Erythroblast (primary cell): ENCODE measurements at places on chromosomes 5 and 9.

GRCh38 chr5:78187172-78187571 is 107.3 kb downstream of the AP3B1 start:
- DNase-seq: no peak

DNA sequence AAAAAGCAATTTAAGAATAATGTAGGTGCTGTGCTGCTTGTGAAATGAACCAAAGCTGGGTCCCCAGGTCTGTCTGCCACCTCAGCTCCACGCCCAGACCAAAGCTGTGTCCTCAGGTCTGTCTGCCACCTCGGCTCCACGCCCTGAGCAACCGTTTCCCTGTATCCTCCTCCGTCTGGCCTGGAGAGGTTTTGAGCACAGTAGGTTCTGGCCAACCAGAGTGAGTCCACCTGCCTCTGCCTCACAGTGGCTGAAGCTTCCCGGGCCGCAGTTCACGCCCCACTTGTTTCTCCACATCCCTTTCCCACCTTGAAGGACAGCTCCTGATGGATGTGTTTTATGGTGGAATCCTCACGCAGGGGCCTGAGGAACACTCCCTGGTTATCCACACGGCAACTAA is 120.5 kb downstream of the ADAMTS2 start:
- no peak for DNase-seq

- DNase-seq: no peak
Observed at GRCh38 chr9:127076860-127077643, 45.4 kb downstream of the ANGPTL2 start.

GRCh38 chr9:4297786-4298254 is 2.0 kb downstream of the GLIS3 start:
- no peak for DNase-seq

DNA sequence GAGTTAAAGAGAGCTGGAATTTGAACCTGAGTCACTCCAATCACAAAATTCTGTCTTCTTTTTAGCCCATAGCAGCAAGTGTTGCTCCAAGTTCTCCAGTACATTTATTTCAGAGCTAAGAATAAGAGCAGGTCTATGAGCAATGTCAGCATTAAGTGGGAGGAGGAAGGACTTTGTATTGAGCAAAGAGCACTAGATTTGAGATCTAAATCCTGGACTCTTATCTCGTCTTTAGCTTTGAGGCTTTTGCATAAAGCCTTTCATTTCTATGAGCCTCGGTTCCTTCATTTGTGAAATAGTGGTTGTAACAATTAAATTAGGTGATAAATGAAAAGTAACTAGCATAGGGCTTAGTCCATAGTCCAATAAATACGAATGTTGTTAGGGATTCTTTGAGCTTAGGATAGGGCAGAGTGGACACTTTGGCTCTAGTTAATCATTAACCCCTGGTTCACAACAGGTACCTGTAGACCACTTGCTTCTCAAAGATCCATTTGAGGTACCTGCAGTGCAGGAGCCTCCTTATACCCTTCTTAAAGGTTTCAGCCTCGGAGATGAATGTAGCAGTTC is 464.1 kb upstream of the KLF4 start:
- no peak for DNase-seq

DNA sequence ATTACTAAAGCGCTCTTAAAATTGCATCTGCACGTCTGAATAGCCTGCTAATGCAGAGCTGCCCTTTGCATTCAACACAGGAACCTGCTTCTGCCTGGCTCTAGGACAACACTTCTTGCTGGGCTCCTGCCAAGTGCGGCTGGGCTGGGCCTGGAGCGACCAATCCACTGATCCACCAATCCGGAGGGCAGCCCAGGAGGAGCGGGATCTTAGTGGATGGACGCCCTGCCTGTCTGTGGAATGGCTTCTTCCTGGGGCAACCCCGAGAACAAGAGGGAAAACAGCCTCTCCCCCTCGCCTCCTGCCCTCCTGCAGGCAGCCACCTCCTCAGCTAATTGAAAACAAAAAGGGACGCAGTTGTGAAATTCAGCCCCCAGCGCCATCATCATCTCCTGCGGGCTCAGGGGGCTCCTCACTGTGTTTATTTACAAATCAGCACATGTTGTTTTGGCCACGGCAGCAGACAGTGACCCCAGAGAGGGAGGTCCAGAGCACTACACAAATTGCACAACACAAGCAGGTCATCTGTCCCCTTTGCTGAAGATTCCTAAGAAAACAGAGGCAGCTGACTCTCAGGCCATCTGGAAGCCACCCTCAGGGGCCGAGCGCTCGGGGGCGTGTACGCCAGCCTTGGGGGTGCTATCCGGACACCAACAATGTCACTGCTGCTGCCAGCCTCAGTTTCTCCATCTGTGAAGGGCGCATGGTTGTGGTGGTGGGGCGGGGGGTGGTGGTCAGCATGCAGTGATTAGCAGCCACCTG is 57.3 kb downstream of the GADD45G start:
- DNase-seq: peak; percentile 56

DNA sequence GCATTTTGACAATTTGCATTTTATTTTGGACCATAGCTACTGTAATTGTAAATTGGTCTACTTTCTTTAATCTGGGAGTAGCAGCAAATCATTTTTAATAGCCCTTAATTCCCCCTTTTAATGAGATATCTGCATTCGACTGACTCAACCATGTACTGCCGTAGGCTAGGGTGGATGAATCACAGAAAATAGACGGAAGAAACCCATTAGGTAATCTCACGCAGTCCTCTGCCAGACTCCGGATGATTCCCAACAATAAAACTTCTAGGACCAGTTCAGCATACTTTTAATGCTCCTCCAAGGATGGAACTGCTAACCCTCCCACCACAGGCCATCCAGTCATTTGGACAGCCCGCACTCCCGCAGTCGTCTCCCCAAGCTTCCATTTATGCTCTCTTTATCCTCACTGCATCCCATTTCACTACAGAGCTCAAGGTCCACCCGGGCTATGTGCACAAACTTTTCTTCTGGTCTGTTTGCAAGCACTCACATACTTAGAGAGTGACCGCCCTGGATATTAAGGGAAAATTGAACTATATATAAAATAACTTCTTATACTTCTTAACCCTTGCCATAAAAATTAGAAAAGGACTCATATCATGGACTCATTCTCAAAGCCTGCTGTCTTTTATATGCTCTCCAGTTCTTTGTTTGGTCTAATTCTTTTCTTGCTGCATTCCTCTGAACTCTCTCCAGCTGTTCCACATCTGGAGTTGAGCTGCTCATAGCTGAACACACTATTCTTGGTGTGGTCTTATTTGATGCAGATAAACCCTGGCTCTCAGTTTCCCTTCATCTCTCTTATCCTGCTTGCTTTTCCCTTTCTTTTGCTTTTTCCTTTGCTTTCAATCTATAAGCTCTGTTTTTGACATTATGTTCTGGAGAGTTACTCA is 326.6 kb downstream of the ARL15 start:
- DNase-seq: no peak

DNA sequence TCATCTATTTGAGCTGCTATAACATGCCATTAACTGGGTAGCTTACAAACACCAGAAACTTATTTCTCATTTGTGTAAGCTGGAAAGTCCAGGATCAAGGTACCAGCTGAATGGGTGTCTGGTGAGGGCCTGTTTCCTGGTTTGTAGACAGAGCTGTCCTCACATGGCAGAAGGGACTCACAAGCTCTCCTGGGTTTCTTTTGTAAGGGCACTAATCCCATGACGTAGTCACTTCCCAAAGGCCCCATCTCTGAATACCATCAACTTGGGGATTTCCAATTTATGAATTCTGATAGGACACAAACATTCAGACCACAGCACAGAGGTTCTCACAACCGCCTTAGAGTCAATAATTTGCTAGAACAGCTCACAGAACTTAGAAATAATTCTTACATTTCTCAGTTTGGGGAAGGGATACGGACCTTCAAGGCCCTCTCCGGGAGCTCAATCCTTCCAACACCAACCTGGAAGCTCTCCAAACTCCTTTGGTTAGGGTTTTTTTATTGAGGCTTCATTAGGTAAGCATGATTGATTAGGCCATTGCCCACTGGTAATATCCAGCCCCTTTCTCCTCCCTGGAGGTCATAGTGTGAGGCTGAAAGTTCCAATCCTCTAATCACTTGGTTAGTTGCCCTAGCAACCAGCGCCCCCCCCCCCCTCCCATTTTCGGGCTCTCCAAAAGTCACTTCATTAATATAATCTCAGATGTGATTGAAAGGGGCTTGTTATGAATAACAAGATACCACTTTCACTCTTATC is 7.6 kb upstream of the DNAJA1 start:
- no peak for DNase-seq

GRCh38 chr9:125942125-125942524 is 195.0 kb downstream of the PBX3 start:
- no peak for DNase-seq

DNA sequence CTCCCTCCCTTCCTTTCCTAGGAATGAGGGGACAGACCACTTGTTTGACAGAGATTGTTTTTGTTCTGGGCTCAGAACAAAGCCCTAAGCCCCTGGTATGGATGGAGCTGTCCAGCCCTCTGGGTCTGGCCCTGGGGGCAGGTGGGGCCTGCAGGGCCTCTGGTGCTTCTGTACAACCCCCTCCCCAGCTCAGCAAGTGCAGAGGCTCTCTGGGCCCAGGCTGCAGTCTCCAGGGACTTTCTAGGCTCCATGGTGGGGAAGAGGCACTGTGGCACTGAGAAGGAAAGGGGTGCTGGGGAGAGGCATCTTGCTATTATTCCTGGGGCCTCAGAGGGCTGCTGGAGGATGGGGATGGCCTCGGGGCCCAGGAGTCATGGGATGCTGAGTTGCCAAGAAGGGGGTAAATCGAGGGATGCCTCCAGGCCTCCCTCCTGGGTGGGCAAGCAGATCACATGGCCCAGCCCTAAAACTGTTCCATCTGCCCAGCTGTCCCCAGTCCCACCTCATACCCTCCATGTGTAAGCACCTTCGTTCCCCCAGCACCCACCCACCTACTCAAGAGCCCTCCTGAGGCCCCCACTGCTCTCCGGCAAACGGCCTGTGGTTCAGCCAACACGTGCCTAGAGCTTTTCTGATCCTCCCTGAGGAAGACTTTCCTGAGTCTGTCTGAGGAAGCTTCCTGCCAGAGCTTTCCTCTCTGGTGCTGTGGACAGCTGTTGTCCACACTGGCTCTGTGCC is 225.7 kb downstream of the CACNA1B start:
- DNase-seq: no peak

GRCh38 chr9:94147776-94148175 is 63.5 kb downstream of the PTPDC1 start:
- DNase-seq: no peak

GRCh38 chr9:120889606-120890271 is 12.8 kb upstream of the PHF19 start:
- no peak for DNase-seq

DNA sequence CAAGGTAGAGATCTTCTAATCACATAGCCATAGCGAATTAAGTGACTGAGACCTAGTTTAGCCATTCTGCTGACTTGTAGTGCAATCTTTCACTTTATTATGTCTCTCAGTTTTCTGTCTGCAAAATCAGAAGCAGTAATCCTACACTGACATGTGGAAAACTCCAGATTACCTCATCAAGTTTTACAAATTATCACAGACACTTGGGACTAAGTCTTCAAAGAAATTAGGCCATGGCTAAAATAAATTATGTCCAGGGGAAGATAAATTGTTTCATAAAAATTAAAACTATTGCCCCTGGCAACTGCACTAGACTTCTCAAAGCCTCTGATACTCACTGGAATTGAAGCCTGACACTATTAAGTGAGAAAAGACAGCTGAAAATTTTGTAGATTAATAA is 129.9 kb upstream of the RGMB start:
- no peak for DNase-seq

DNA sequence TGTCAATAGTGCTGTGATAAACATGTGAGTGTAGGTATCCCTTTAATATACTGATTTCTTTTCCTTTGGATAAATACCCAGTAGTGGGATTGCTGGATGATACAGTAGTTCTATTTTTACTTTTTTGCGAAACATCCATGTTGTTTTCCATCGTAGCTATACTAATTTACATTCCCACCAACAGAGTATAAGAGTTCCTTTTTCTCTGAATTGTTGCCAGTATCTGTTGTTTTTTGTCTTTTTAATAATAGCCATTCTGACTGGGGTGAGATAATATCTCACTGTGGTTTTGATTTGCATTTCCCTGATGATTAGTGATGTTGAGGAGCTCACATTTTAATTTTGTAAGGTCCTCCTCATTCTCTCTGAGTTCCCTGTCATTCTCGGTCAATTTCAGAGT is 71.1 kb upstream of the NFIL3 start:
- no peak for DNase-seq

GRCh38 chr5:56490971-56491468 is 257.9 kb upstream of the ANKRD55 start:
- no peak for DNase-seq

GRCh38 chr5:170252109-170252508 is 19.3 kb downstream of the C5orf58 start:
- no peak for DNase-seq
